ENCODE measurements at places on chromosomes 7 and 10. TPM values are rescaled to one million over a fixed set of nuclear protein-coding genes. Genes with fewer than 3 reads are reported as not detected.

SRRM3 gene
- 0.82 TPM for total RNA-seq

PRLHR gene
- total RNA-seq: not detected

GSTK1 gene
- total RNA-seq: 333 TPM

GRCh38 chr10:77355844-77356243, 281.8 kb downstream of the KCNMA1 start:
- H3K27me3 ChIP-seq: no peaks in the 10 kb centered on the region
- H3K27ac ChIP-seq: no peak overlapping the region
- H3K36me3 ChIP-seq: no peaks in the 10 kb centered on the region
- peaks cover 6% of the 10 kb centered on the region for H3K4me1 ChIP-seq

ANLN gene
- 0.37 TPM for total RNA-seq

- no peaks in the 10 kb centered on the region for H3K27me3 ChIP-seq
- H3K36me3 ChIP-seq: no peaks in the 10 kb centered on the region
- no peaks in the 10 kb centered on the region for H3K4me1 ChIP-seq
- H3K27ac ChIP-seq: no peak overlapping the region
- no peak for DNase-seq
Measured at GRCh38 chr10:81576336-81576735, 298.7 kb upstream of the NRG3 start.

GRCh38 chr10:73061743-73062142, 34.9 kb downstream of the P4HA1 start:
- no peaks in the 10 kb centered on the region for H3K36me3 ChIP-seq
- no peaks in the 10 kb centered on the region for H3K27me3 ChIP-seq
- H3K4me1 ChIP-seq: no peaks in the 10 kb centered on the region
- no peak overlapping the region for H3K27ac ChIP-seq

GPER1 gene
- total RNA-seq: 2.2 TPM

- no peaks in the 10 kb centered on the region for H3K36me3 ChIP-seq
- no peak for DNase-seq
- no peak overlapping the region for H3K4me3 ChIP-seq
- no peak overlapping the region for H3K27ac ChIP-seq
- no peaks in the 10 kb centered on the region for H3K4me1 ChIP-seq
- H3K27me3 ChIP-seq: no peaks in the 10 kb centered on the region
Measured at GRCh38 chr7:4069268-4070095, 612.6 kb upstream of the FOXK1 start.

DNA sequence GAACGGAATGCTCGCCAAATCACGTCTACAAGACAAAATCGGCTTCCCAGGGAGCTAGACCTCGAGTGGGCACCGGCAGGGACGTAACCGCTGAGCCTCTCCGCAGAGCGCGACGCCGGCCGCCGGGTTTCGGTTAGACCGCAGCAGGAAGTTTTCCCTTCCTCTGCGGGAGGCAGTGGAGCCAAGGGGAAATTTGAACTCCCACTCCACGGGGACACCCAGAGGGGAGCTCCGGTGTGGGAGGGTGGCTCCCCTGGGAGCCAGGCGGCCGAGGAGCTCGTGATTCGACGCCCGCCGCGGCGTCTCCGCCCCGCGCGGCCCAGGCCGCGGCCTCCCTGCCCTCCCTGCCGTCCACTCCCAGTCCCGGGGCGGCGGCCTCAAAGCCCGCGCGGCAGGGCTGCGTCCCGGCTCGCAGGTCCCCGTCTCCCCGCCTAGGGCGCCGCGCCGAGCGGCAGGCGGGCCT, 426 bp downstream of the SYPL1 start:
- peak overlapping the region; percentile 77 for H3K4me3 ChIP-seq
- peaks cover 7% of the 10 kb centered on the region for H3K4me1 ChIP-seq
- H3K27me3 ChIP-seq: no peaks in the 10 kb centered on the region
- DNase-seq: peak; percentile 79
- no peaks in the 10 kb centered on the region for H3K36me3 ChIP-seq

CPN1 gene
- total RNA-seq: not detected

GRCh38 chr7:116211006-116211912, 920 bp downstream of the TES start:
- no peaks in the 10 kb centered on the region for H3K27me3 ChIP-seq
- H3K27ac ChIP-seq: peak overlapping the region; percentile 96
- no peaks in the 10 kb centered on the region for H3K4me1 ChIP-seq
- DNase-seq: peak; percentile 92
- peak overlapping the region; percentile 74 for H3K4me3 ChIP-seq

DNA sequence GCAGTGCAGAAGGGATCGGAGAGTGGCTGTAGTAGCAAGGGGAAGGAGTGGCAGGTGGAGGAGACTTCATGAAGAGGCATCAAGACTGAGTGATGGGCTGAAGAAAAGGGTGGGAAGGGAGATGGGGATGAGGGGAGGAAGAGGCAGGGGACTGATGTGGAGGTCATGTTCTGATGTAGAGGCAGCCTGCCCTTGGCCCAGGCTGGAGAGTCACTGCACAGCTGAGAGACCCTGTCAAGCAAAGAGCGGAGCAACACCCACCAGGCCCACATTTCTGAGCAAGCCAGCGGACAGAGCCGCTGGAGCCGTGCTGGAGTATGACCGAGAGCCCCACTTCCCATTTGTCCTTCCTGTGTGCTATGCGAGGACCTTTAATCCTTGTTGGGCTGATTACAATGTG, 501.6 kb upstream of the MKI67 start:
- DNase-seq: no peak
- no peaks in the 10 kb centered on the region for H3K36me3 ChIP-seq
- no peak overlapping the region for H3K27ac ChIP-seq
- H3K27me3 ChIP-seq: no peaks in the 10 kb centered on the region
- H3K4me3 ChIP-seq: no peak overlapping the region

DNA sequence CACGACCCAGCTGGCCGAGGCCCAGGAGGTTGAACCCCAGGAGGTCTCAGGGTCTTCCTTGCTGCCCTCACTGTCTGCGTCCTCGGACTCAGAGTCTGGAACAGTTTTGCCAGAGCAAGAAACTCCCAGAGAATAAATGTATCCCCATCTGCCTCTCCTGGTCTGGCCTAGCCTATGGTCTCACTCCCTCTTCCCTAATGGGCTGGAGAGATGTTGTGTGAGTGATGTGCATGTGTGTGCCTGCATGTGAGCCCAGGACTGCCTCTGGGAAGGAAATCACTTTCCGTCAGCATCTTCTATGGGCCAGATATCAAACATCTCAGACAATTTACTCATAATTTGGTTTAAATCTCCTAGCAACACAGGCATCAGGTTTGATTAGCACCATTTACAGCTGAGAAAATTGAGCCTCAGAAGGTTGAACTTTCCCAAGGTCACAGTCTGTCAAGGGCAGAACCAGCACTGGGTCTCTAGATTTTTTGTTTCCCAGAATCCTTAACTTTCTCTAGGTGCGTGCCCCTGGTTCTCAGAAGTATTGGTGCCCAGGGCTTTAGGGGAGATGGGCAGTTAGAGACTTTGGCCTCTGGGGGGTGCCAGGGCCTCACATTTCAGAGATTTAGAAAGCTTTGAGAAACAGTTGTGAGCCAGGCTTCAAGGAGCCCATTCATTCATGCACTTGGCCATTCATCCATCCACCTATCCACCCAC, 4.9 kb downstream of the TMEM270 start:
- no peaks in the 10 kb centered on the region for H3K36me3 ChIP-seq
- H3K27ac ChIP-seq: no peak overlapping the region
- H3K27me3 ChIP-seq: no peaks in the 10 kb centered on the region
- peaks cover 3% of the 10 kb centered on the region for H3K4me1 ChIP-seq
- DNase-seq: peak; percentile 37
- no peak overlapping the region for H3K4me3 ChIP-seq

GRCh38 chr7:66634816-66635215, 6.1 kb downstream of the KCTD7 start:
- DNase-seq: no peak
- H3K4me1 ChIP-seq: peaks cover 3% of the 10 kb centered on the region
- H3K27ac ChIP-seq: no peak overlapping the region
- no peak overlapping the region for H3K4me3 ChIP-seq

DNA sequence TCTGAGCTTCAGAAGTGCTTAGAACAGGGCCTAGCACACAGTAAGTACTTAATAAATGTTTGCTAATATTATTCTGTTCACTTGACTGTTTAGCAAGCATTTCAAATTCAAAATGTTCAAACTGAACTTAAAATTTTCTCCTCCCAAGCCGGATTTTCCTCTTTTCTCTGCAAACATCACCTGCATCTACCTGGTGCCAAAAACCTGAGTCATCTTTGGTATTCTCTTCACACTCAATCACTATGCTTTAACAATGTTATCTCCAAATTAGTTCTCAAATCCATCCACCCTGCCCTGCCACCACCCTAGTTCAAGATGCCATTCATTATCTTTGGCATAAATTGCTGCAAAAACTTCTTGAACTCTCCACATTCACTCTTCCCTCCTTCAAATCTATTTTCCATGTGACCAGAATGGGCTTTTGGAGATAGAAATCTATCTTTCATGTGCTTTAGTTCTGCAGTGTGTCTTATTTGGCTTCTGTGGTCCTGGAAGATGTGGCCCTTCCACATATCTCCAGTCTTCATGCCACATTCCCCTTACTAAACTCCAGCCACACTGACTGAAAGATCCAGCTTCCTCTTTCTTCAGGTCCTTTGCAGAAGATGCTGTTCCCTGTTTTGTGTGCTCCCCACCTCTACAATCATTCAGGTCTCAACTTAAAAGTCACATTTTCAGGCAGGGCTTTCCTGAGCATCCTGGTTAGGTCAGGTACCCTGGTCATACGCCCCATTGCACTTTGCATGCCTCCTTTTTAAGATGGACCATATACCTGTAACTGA, 2.0 kb downstream of the GGCT start:
- DNase-seq: no peak
- no peaks in the 10 kb centered on the region for H3K36me3 ChIP-seq
- no peak overlapping the region for H3K27ac ChIP-seq
- peaks cover 17% of the 10 kb centered on the region for H3K4me1 ChIP-seq

AOC1 gene
- 143 TPM for total RNA-seq

DNA sequence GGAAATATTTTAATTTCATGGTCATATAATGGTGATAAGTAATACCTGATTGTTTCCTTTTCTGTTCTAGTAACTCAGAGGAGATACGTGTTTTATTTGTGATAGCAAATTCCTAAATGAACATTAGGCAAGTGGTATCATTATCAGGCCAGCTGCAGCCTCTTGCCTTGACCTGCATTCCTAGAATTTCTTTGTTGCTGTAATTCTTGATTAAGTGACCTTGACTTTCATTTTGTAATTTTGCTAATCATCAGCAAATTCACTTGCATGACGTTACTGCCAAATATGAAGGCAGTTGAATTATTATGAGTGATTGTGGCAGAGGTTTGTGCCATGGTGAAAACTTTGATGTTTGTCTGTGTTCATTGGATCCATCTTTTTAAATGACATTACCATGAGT, 5.6 kb upstream of the AS3MT start:
- no peaks in the 10 kb centered on the region for H3K4me1 ChIP-seq
- H3K27me3 ChIP-seq: no peaks in the 10 kb centered on the region
- H3K4me3 ChIP-seq: no peak overlapping the region
- no peak overlapping the region for H3K27ac ChIP-seq
- no peak for DNase-seq

GRCh38 chr7:36430881-36431280, 41.2 kb downstream of the ANLN start:
- H3K27ac ChIP-seq: no peak overlapping the region
- H3K4me3 ChIP-seq: no peak overlapping the region
- H3K36me3 ChIP-seq: peaks cover 4% of the 10 kb centered on the region
- no peak for DNase-seq
- no peaks in the 10 kb centered on the region for H3K27me3 ChIP-seq

SLC18A2 gene
- 0.64 TPM for total RNA-seq

DNA sequence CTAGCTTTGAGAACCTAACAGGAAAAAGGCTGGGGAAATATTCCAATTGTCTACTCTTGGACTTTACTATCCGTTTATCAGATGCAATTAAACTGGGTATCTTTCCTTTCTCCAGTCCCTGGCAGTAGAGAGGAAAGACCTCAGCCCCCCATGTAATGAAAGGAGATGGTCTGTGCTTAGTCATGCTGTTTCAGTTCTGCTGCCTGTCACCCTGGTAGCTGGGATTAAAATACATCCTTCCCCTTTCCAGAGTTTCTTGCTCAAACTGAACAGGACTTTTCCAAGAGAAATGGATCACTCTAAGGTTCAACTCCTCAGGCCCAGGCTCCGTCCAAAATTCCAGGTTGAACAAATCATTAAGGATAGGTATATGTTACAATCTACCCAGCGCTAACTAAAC, 202.9 kb downstream of the PTEN start:
- no peaks in the 10 kb centered on the region for H3K36me3 ChIP-seq
- peaks cover 7% of the 10 kb centered on the region for H3K4me1 ChIP-seq
- H3K4me3 ChIP-seq: no peak overlapping the region
- H3K27ac ChIP-seq: peak overlapping the region; percentile 32

PURB gene
- total RNA-seq: 22.4 TPM

- no peaks in the 10 kb centered on the region for H3K36me3 ChIP-seq
- H3K4me1 ChIP-seq: no peaks in the 10 kb centered on the region
- no peak for DNase-seq
- no peaks in the 10 kb centered on the region for H3K27me3 ChIP-seq
- no peak overlapping the region for H3K27ac ChIP-seq
Measured at GRCh38 chr7:91323626-91324158, 59.5 kb downstream of the FZD1 start.

DNA sequence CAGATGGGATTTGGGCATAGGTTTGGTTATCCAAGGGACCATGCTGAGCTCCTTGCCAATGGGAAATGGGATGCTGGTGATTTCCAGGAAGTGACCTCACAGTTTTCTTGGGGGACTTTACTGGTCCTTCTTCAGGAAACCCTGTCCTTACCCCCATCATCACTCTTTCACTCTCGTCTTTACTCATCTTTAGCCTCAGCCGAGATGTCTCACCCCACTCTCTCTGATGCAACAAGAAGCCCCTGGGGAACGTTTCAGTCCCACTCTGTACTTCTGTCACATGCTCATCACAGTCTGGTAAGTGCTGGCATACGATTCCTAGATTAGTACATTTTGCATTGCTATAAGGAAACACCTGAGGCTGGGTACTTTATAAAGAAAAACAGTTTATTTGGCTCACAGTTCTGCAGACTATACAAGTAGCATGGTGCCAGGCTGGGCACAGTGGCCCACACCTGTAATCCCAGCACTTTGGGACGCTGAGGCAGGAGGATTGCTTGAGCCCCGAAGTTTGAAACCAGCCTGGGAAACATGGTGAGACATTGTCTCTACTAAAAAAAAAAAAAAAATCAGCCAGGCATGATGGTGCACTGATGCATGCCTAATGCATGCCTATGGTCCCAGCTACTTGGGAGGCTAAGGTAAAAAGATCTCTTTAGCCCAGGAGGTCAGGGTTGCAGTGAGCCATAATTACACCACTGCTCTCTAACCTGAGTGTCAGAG, 63.5 kb upstream of the VKORC1L1 start:
- H3K27ac ChIP-seq: no peak overlapping the region
- no peaks in the 10 kb centered on the region for H3K36me3 ChIP-seq
- DNase-seq: no peak
- H3K4me1 ChIP-seq: no peaks in the 10 kb centered on the region

APBB1IP gene
- total RNA-seq: 2.5 TPM

DNA sequence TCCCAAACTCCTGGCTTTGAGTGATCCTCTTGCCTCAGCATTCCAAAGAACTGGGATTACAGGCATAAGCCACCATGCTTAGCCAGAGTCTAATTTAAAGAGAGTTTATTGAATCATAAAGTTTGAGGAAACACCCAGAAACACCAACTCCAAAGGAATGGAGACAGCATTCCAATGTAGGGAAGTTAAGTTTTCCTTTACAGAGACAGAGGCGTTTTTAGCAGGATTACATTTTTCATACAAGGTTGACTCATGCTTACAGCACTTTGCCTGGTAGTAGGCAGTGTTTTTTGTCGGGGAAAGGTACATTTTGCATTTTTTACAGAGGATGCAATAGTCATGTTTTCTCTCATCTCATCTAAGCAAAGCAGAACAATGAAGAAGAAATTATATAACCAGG, 18.9 kb upstream of the OPN4 start:
- no peak overlapping the region for H3K4me3 ChIP-seq
- H3K4me1 ChIP-seq: no peaks in the 10 kb centered on the region
- H3K27me3 ChIP-seq: peaks cover 38% of the 10 kb centered on the region
- H3K27ac ChIP-seq: no peak overlapping the region
- H3K36me3 ChIP-seq: no peaks in the 10 kb centered on the region
- DNase-seq: no peak

- no peak overlapping the region for H3K4me3 ChIP-seq
Measured at GRCh38 chr7:155412416-155413253, 45.3 kb upstream of the EN2 start.

Measured in transverse colon (tissue), 4 donors.